ENCODE measurements at places on chromosomes 1 and 21.

GRCh38 chr1:25729790-25730644 lies 70.0 kb upstream of the SELENON start:
- no peak for DNase-seq

DNA sequence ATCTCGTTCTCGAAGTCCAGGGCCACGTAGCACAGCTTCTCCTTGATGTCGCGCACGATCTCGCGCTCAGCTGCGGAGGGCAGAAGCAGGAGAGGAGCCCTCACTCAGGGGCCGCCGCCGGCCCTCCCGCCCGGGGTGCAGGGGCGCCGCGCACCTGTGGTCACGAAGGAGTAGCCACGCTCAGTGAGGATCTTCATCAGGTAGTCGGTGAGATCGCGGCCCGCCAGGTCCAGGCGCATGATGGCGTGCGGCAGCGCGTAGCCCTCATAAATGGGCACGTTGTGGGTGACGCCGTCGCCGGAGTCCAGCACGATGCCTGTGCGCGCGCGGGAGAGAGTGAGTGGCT lies 1.8 kb downstream of the ACTA1 start:
- no peak for DNase-seq

DNA sequence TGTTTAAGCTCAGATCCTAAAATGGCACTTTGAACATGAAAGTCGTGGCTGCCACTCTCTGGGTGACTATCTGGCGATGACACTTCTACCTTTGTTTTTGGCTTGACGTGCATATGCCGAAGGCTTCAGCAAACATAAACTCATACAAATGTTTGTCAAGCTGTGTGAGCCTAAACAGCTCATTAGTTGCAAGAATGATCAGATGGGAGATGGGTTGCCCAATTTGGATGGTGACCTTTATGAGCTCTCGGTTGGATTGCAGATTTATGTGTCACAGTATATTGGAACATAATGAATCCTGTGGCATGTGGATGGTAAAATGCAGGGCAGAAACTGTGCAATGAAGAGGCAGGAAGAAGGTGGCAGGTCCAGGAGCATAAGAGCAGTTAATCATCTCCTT lies 229.3 kb downstream of the DISC1 start:
- DNase-seq: no peak

GRCh38 chr1:168273575-168273974 lies 7.1 kb upstream of the TBX19 start:
- DNase-seq: no peak

- DNase-seq: peak; percentile 24
These were observed 70.4 kb upstream of the TARDBP start for GRCh38 chr1:10941891-10942541.

- DNase-seq: no peak
These were observed 53.5 kb upstream of the BACH1 start for GRCh38 chr21:29245104-29245643.

DNA sequence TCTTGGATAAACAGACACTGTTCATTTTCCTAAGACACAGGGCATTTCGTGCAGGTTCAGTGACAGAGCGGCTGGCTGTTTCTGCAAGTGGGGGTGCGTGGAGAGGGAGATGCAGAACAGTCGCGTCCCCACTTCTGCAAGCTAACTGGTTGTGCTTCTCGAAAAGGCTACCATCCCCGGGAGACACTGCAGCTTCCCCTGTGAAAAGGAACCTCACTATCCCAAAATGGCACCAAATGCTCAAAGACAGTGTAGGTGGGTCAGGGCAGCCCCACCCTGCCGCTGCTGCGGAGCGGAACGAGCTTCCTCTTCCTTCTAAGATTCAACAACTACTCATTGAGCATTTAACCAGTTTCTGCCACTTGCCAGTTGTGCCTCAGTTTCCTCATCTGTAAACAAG lies 19.2 kb upstream of the BACE2 start:
- DNase-seq: no peak

GRCh38 chr1:211352985-211353515 lies 26.4 kb downstream of the TRAF5 start:
- peak; percentile 49 for DNase-seq

DNA sequence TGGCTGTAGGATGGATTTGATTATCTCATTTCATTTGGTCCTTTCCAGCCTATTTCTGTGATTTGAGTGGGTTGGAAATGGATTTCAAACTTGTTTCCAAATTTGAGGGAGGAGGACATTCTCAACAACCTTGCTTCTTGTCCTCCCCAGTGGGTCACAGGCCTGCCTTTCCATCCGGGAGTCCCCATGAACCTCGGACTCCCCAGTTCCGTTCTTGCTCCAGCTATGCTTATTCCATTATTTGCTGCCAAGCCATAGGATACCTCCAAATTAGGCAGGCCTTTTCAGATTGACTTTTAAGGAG lies 97.8 kb downstream of the DUSP10 start:
- no peak for DNase-seq

GRCh38 chr1:150302338-150302737 lies 8.7 kb downstream of the MRPS21 start:
- DNase-seq: no peak

DNA sequence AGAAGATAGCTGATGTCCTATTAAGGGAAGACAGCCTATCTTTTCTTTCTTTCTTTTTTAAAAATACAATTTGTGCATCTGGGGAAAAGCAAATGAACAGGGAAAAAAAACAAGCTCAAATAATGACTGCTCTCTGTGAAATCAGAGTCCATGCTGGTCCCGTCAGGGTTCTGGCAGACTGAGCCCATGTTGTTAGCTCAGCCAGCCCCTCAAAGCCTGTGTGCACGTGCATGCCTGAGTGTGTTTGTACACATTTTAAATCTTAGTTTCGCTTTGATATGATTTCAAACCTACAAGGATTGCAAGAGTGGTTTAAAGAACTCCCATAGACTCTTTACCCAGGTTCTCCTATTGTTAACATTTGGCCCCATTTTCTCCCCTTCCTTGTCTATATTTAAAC lies 231.8 kb upstream of the GREM2 start:
- no peak for DNase-seq

DNA sequence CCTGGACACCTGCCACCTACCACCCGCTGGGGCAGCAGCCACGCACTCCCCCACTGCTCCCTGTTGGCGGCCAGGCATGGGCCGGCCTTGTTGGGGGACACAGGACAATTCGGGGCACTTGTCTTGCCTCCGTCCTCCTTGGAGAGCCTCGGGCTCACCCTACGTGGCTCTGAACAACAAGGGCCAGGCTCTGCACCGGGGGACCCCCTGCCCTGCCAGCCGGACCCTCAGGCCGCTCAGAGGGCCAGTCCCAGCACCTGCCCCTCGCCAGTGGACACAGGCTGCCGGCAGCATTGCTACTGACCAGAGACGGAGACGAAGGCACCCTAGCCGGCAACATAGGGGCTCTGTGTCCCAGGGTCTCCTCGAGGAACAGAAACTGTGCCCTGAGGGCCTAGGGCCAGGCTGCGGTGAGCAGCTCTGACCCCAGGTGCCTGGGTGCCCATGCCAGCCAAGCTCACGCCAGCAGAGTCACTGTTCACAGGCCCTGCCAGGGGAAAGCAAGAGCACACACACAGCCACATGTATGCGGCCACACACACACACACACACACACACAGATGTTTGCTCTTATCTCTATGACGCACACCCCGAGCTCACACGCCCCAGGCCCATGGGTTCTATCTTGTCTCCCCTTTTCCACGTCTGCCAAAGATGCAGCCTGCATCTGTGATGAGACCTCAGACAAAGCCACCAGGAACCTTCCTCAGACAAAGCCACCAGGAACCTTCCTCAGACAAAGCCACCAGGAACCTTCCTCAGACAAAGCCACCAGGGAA lies 45.9 kb downstream of the MORN1 start:
- no peak for DNase-seq

GRCh38 chr1:244050014-244050834 lies 859 bp upstream of the ZBTB18 start:
- DNase-seq: peak; percentile 3

GRCh38 chr1:203649999-203650836 lies 23.6 kb downstream of the ATP2B4 start:
- peak; percentile 70 for DNase-seq

GRCh38 chr1:45876000-45876617 lies 72.7 kb downstream of the MAST2 start:
- DNase-seq: no peak

DNA sequence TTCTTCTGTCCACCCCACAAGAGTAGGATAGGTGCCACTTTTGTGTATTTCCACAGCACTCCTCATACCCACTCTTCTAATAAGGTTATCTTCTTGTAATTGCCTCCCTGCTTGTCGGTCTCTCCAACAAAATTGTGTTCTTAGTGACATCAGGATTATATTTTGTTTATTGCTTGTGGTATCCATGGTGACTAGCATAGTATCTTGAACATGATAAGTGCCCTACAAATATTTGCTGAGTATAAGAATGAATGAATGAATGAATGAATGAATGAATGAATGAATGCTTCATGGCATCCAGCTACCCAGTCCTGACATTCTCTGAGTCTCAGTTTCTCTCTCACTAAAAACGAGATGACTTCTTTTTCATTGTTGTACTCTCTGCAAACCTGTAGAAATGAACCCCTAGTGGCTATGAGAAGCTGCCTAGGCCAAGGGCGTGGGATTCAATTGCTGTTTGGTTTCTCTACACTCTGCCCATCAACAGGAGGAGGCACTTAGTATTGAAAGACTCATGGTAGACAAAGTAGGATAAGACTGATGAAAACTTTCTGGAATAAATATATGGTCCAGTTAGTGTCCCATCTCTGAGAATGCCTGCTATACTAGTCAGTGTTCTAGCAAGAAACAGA lies 121.0 kb downstream of the TMEM53 start:
- no peak for DNase-seq

- DNase-seq: no peak
These were observed 18.0 kb downstream of the ALDH4A1 start for GRCh38 chr1:18884419-18884717.

GRCh38 chr1:89672489-89673183 lies 39.7 kb downstream of the LRRC8C start:
- DNase-seq: no peak

DNA sequence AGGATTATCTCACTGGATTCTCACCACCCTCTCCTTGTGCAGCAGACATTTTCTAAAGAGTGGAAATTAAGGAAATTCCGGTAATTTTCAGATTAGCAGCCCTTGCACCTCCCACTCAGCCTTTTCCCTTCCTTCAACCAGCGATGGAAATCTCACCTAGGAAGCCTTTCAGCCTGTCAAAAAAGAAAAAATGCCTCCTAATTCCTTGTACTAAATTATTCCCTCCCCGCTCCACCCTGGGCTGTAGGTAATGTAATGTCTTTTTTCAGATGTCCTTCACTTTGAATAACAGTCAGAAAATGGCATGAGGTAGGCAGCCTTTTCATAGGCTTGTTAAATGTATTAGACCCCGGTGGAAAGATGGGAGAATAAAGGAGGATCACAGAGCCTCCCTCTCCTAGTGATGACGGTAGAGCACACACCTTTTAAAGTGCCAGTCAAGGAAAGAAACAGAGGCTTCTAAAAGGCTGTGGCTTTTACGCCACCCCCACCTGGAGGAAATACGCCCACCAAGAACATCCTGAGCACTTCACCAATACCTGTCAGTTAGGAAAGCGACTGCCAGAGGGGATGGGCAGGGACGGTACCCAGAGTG lies 62.8 kb upstream of the NEK2 start:
- no peak for DNase-seq

DNA sequence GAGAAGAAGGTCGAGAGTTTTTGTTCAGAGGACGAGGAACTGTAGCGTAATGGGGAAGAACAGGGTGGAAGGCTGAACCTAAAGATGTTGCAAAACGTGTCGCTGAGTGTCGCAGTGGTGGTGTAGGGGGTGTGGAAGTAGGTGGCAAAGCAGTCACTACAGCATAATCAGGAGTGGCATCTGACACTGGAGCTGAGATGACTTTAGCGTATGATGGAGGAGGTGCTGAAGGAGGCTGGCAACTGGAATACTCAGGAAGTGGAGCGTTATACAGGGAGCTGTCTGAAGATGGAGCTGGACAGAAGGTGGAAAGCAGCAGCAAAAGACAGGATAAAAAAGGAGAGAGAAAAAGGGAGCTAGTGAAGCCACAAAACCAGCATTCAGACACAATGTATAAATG lies 89.9 kb upstream of the LBR start:
- no peak for DNase-seq

DNA sequence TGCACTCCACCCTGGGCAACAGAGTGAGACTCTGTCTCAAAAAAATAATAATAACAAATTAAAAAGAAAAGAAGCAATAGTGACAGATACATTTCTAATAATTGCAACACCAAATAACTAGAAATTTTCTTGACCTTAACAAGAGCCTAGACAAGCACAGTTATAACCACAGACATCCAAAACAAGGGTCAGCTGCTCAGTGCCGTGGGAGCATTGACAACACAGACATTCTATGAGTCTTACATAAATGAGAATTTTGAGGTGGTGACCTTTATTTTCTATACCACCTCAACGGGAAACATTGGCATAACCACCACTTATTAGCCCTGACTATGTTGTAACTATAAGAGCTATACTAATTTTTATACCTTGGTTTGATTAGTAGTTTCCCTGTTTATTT lies 156.1 kb downstream of the NR5A2 start:
- no peak for DNase-seq

GRCh38 chr1:185075476-185075875 lies 30.1 kb downstream of the RNF2 start:
- no peak for DNase-seq

- DNase-seq: no peak
These were observed 2.6 kb downstream of the PABPC4 start for GRCh38 chr1:39573736-39574624.

DNA sequence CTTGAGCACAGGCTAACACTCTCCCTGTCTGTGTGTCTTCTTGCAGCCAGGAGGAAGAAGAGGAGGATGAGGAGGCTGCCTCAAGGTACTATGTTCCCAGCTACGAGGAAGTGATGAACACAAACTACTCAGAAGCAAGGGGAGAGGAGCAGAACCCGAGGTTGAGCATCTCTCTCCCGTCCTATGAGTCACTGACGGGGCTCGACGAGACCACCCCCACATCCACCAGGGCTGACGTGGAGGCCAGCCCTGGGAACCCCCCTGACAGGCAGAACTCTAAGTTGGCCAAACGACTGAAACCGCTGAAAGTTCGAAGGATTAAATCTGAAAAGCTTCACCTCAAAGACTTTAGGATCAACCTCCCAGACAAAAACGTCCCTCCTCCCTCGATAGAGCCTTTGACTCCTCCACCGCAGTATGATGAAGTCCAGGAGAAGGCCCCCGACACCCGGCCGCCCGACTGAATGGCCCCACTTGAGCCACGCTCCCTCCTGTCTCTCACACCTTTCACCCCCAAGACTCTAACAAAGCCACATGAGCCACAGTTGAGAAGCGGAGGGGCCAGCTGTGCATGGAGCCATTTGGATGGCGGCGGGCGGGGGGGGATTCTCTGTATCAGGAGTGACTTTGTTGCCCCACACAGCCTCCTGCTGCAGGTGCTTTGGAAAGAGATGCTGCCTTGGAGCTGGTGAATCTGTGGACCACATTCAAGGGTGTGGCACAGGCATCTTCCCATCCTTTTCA lies 27.6 kb upstream of the FHAD1 start:
- no peak for DNase-seq
